ENCODE measurements at places on chromosomes 5 and 9.

GRCh38 chr5:168106008-168106761 is 185.3 kb upstream of the WWC1 start:
- no peak for DNase-seq

GRCh38 chr5:157594675-157595459 is 19.3 kb upstream of the ADAM19 start:
- DNase-seq, result no peak

- DNase-seq, result no peak
Measured at GRCh38 chr9:99859243-99859980, 37.7 kb downstream of the NR4A3 start.

DNA sequence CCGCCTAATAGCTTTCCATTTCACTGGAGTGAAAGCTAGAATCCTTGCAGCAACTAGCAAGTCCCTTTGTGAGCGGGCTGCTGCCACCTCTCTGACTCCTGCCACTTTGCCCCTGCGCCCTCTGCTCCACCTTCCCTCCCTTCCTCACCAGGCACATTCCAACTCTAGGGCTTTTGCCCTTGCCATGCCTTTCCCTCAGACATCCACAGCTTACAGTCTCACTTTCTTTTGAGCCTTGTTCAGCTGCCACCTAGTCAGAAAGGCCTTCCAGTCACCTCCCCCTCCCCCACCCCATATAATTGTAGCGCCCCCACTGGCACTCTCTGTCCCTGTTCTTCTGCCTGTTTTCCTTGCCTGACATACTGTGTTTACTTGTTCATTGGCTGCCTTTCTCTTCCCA is 31.0 kb downstream of the CYSTM1 start:
- no peak for DNase-seq

DNA sequence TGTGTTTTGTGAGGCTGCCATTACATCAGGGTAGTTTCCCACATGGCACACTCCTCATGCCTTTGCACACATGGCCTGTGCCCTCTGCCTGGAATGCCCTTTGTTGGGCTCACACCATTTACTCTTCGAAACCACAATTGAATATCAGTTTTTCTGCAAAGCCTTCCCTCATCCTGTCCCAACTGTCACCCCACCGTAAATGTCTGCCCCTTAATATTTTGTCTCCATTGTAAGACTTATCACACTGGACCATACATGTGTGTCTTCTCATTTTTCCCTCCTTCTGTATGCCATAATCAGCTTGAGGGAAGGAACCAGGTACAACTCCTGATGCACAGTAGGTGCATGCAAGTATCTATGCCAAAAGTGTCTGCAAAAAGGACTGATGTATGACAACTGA is 62.7 kb upstream of the TMEM252 start:
- DNase-seq, result no peak

DNA sequence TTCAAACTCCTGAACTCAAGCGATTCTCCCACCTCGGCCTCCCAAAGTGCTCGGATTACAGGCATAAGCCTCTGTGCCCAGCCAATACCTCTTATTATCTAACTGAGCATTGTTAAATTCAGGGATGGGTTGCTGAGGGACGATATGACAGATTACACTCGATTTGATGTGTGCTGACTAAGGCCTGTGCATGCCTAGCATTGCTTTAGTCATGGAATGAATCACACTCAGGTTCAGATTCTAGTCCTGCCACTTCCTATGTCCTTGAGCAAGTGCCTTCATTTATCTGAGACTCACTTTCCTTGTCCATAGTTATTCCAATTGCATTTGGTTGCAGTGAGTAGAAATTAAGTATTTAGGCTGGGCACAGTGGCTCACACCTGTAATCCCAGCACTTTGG is 19.5 kb downstream of the THBS4 start:
- DNase-seq, result no peak

GRCh38 chr9:133962341-133962740 is 29.8 kb downstream of the VAV2 start:
- no peak for DNase-seq

- DNase-seq, result no peak
Measured at GRCh38 chr5:10655972-10656830, 92.3 kb downstream of the ANKRD33B start.

GRCh38 chr5:103037673-103038455 is 82.1 kb downstream of the GIN1 start:
- DNase-seq, result no peak

DNA sequence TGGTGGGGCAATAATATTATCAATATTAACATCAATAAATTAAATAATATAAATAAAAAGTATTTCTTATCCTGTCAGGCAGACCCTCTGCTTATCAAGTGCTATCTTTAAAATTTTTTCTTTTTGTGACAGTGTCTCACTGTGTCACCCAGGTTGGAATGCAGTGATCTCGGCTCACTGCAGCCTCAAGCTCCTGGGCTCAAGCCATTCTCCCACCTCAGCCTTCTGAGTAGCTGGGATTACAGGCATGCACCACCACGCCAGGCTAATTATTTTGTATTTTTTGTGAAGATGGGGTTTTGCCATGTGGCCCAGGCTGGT is 53.2 kb downstream of the NDST1 start:
- no peak for DNase-seq

DNA sequence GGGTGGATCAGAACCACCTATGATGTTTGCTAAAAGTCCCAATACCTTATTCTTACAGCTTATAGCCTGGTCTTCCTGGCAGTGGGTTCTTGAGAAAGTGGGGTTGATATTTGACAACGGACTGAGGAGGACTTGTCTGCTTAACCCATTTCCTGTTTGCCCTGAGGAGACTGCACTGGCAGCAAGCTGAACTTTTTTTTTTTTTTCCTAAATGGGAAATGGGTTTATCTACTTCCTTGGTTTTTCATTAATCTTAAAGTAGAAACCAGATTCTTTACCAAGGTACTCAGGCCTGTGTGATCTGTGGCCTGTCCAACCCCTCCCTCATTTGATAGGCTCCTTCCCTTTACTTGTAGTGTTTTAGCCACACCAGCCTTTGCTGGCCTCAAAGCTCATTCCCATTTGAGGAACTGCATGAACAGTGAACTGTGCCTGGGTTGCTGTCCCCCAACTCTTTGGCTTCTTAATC is 47.1 kb downstream of the C9orf57 start:
- no peak for DNase-seq

GRCh38 chr5:179797741-179798140 is 4.0 kb downstream of the LTC4S start:
- DNase-seq, result no peak

GRCh38 chr5:148268566-148268965 is at the start of gene SPINK13:
Gene SPINK13, plus strand, starts transcription at chr5:148268794. Its CDS starts 1,279 bp downstream, at chr5:148270073.
- DNase-seq, result peak; percentile 21

GRCh38 chr5:15431923-15432322 is 68.1 kb upstream of the FBXL7 start:
- no peak for DNase-seq

- no peak for DNase-seq
Measured at GRCh38 chr5:96066386-96066719, 104.7 kb upstream of the ELL2 start.

DNA sequence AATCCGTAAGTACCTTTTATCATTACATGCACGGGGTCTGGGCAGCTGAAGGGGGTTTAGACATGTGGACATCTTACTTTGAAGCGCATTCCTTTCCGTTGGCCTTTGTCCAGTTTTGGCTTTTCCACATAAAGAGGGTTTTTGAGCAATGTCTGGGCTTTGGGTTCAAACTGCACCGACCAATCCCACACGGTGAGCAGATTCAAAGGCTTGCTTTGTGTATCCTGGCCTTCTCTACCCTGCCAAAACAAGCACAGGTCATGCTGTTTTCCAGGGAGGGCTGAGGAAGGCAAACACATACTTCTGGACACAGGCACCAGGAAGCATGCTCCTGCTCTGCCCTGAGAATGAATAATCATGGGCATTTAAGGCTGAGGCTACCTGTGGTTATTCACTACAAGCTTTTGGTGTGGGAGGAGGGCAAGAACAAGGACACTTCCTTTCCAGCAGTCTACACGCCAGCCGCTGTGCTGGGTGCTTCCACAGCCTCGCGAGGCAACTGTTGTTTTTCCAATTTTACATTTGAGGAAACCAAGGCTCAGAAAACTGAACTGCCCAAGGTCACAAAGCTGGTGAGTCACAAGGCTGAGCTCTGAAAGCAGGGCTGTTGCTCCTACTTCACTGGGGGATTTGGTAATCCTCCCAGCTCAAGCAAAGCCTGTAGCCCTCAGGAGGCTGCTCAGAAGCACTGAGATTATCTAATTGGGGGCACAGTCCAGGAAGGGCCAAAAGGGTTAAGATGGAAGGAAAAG is 59.8 kb upstream of the GOLPH3 start:
- no peak for DNase-seq

- no peak for DNase-seq
Measured at GRCh38 chr5:155367841-155368240, 354.3 kb downstream of the KIF4B start.

- no peak for DNase-seq
Measured at GRCh38 chr9:98094316-98094715, 24.7 kb downstream of the TRIM14 start.

DNA sequence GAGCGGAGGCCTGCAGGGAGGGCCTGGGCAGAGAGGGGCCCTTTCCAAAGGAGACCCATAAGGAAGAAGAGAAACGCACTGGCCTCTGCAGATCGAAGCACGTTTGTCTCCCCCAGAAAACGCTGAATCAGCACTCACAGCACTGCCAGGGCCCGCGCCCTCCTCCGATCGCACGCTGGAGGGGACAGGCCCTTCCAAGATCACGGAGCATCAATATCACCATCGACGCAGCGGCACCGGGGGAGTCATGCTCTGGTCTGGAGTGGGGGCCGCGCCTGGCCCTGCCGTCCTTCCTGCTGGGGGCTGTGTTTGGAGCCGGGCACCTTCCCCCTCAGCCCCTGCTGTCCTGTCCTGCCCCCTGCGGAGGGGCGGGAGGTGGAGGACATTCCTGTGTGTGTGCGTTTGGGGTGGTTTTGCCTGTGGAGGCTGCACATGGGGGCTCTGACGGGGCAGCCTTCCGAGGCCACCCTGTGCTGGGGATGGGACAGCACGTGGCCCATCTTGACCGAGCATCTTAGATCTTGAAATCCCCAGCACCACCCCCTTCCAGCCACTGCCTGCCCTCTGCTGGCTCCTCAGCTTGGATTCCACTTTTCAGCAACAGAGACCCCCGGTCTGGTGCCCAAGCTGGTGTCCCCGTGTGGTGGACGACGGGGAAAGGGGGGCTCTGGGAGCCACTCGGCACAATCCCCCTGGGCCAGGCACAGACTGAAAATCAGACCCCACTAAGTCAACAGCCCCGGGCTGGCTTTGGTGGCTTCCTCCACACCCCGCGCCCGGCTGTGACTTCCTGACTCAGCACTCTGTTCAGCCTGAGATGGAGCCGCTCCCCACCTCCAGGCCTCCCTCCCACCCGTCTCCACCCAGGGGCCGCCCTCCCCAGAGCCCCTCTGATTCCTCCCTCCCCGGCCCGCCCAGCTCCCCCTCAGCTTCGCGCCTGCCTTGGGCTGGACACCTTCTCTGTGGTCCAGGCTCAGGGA is 8.3 kb downstream of the TMEM250 start:
- DNase-seq, result no peak

GRCh38 chr9:117720987-117721386 is 16.8 kb downstream of the TLR4 start:
- no peak for DNase-seq

DNA sequence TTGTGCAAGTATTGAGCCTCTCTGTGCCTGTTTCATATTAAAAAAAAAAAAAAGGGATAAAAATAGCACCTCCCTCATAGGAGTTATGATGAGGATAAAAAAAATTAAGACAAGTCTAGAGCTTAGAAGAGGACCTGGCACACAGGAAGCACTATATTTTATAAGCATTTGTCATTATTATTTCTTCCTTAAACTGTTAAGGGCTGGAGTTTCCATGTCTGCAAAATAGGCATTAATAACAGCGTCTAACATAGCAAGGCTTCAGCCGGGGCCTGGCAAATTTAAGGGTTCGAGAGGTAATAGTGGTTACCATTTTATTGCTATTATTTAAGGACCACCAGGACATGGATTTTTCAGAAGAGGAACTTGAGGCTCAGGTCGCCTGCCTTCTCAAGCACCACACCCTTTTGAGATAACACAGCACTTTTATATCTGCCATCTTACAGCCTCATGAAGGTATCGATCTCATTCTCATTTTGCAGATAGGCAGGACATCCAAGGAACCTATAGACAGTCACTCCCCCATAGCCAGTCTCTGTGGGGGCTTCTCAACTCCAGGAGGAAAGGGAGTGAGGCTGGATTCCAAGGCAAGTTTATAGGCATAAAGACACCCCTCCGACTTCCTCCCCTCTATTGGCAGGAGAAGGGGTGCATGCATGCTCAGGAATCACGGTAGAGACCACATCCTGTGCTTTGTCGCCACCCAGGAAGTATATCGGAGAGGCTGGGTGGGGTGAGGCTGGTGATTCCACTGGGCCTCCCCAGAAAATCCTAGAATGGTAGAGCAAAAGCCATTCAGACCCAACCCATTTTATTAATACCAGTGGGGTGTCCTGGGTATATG is 2.4 kb downstream of the ANXA6 start:
- DNase-seq, result no peak

DNA sequence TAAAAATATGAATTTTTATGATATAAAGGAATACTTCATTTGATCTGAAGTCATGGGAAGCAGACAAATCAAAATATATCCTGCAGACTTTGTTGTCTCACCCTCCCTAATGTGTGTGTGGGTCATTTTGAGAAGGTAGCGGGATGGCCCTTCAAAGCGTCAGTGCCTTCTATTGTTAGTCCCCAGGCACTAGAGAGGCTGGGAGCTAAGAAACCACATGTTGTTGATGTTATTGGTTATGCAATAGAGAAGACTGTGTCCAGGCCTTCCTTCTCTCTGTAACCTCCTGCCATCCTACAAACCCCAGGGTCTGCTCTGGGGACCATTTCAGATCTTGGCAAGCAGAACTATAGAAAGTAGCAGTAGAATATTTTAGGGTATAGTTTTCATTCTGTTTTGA is 94.7 kb downstream of the NLN start:
- DNase-seq, result no peak

- no peak for DNase-seq
Measured at GRCh38 chr9:89715881-89716280, 111.1 kb downstream of the GADD45G start.

GRCh38 chr5:102529031-102529430 is 30.2 kb upstream of the SLCO6A1 start:
- DNase-seq, result no peak

DNA sequence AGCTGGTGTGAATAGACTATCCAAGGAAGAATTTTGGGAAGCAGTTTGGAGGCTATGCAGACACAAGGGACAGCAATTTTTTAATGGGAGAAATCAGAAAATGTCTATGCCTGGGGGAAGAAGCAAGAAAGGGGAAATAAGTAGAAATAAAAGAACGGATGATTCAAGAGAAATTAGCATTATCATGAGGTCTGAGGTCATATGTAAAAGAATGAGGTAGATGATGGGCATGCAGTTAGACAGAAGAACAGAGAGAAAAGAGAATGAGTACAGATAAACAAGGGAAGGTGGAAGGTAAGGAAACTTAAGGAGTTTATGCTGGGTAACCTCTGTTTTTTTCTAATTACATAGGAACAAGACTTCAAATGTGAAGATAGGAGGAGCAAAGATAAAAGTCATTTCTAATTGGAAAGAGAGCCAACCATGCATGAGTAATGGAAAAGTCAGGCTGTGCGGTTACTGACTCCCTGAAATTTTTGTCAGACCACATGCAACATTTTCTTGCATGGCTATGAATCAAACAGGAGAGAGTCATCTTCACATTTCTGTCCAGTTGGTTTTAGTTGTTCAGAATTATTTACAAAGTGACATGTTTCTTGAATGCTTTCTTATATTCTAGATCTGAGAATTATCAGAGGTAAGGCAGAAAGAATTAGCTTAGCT is 101.0 kb upstream of the PIK3R1 start:
- no peak for DNase-seq

GRCh38 chr9:94560237-94560636 is 5.4 kb downstream of the PCAT7 start:
- no peak for DNase-seq
